COLO829 (cell line): ENCODE measurements at places on chromosomes 12 and 14.

DNA sequence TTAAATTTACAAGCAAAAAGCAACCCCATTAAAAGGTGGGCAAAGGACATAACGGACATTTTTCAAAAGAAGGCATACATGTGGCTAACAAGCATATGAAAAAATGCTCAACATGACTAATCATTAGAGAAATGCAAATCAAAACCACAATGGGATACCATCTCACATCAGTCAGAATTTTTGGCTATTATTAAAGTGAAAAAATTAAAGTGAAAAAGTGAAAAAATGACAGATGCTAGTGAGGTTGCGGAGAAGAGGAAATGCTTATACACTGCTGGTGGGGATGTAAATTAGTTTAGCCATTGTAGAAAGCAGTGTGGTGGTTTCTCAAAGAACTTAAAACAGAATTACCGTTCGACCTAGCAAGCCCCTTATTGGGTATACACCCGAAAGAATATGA, 7.9 kb downstream of the OTOGL start:
- DNase-seq, result no peak

DNA sequence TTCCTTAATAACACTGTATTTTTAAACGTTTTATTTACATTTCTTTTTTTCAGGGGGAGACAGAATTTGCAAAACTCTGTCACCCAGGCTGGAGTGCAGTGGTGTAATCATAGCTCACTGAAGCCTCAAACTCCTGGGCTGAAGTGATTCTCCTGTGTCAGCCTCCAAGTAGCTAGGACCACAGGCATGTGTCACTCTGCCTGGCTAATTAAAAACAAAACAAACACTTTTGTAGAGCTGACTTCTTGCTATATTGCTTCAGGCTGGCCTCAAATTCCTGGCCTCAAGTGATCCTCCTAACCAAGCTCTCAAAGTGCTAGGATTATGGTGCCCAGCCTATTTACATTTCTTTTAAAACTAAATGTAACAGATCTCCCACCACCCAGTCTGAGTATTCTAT, 12.7 kb downstream of the CPSF6 start:
- DNase-seq, result no peak

DNA sequence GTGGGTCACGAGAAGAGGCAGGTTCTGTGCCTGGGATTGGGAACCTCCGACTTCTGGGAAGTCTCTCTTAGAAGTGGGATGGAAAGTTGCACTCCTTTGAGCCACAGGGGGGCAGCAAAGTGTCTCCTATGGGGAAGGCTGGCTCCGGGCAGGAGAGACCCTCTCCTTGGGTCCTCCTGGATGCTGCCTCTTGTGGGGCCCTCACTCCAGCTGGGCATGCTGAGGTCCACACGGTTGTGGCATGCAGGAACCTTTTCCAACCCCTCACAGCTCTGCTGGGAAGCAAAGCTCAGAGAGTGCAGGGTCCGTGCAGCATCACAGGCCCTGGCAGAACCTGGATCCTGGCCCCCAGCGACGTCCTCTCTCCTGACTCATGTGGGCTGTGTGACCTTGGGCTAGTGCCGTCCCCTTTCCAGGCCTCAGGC, 17.4 kb downstream of the SDSL start:
- peak; percentile 43 for DNase-seq

GRCh38 chr12:1873531-1874510, 44.6 kb downstream of the CACNA2D4 start:
- DNase-seq, result no peak

GRCh38 chr12:113823016-113823415, 143.1 kb downstream of the RBM19 start:
- no peak for DNase-seq

GRCh38 chr12:103978384-103978982, 12.8 kb downstream of the TDG start:
- no peak for DNase-seq

- DNase-seq, result no peak
Measured at GRCh38 chr12:68447797-68448260, 115.7 kb upstream of the MDM1 start.

DNA sequence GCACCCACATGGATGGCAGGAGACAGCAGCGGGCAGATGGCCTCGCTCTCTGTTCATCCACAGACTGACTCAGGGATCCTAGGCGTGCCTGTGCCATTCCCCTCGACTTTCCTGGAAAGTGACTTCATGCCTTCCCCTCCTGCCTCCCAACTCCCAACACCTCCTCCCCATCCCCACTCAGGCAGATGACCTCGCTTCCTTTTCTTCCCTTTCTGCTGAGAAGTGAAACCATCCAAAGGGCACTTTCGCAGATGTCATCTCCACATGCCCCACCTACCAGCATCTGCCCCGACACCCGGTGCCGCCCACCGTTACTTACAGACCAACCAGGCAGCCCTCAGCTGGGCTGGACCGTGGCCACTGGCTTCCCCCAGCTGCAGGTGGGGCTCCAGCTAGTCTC, 29.6 kb downstream of the BEGAIN start:
- no peak for DNase-seq

- DNase-seq, result no peak
Measured at GRCh38 chr14:99177046-99177655, 94.8 kb downstream of the BCL11B start.

DNA sequence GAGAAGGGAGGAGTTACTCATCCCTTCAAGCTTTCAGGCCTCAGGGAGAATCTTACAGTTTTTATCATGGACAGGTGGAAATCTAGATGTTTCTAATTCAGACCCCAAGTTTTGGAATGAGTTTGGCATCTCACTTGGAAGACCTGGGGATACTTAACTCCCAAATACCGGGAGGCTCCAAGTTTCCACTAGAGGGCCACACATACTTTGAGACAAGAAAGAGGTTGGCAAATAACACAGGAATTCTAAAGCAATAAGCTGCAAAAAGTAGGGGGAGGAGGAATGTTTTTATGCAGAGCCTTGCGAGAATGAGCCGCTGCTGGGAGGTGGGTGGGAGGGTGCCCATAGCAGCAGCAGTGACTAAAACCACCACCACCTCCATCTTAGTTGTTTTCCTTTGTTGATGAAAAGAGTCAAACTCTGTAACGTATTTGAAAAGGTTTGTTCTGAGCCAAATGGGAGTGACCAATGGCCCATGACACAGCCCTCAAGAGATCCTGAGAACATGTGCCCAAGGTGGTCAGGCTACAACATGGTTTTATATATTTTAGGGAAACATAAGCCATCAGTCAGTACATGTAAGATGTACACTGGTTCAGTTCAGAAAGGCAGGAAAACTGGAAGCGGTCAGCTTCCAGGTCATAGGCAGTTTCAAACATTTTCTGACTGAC, 34.2 kb upstream of the RNASE1 start:
- DNase-seq, result peak; percentile 90
